Stimulated activated CD4-positive, alpha-beta T cell treated with anti-CD3 and anti-CD28 coated beads, TNF-alpha, amount 100 ng/mL, for 1 hour (primary cell): ENCODE measurements at places on chromosomes 7 and 10.

- no peak for DNase-seq
These were observed 97.5 kb upstream of the PAX2 start for GRCh38 chr10:100647928-100648327.

GRCh38 chr7:141704741-141705140 is 2.8 kb upstream of the DENND11 start:
- DNase-seq: no peak

GRCh38 chr10:78071140-78071856 is 37.6 kb downstream of the RPS24 start:
- no peak for DNase-seq

DNA sequence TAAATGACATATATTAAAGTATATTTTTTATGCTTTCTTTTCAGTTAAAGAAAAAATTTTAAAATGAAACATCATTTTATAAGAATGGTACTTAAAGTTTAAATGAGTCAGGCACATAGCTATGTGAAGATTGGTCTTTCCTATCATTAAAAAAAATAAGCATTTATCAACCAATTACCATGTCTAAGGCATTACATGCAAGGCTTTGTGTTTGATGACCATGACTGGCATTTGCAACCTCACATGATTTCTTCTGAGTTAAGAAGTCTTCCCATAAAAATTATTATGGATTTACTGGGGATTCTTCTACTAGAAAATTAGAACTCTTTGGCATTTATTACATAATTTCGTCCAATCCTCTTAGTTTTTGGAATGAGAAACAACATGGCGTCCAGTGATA is 776.1 kb downstream of the MAGI2 start:
- no peak for DNase-seq

DNA sequence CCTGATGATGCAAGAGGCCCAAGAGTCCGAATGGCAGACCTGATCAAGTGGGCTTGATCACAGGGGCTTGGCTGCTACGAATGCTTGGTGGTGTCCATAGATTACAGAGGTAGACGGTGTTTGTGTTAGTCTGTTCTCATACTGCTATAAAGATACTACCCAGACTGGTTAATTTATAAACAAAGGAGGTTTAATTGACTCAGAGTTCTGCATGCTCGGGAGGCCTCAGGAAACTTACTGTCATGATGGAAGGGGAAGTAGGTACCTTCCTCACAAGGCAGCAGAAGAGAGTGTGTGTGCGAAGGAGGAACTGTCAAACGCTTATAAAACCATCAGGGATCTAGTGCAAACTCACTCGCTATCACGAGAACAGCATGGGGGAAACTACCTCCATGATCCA is 268.9 kb upstream of the KLF6 start:
- no peak for DNase-seq

DNA sequence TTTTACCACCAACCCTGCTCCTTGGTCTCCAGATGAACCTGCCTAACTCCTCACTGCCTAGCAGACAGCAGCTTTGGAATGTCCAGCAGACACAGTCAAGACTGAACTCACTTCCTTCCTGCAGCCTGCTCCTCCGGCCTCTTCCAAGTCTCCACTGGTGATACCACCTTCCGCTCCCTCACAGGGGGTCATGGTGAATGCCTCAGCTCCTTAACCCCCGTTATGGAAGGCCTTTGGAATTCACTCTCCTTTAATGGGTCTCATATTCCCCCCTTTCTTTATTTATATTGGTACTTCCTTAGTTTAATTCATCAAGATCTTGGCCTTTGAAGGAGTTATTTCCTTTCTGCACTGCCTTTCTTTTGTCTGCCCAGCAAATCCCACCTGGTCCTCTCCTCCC is 44.9 kb upstream of the ZNF32 start:
- DNase-seq: no peak

DNA sequence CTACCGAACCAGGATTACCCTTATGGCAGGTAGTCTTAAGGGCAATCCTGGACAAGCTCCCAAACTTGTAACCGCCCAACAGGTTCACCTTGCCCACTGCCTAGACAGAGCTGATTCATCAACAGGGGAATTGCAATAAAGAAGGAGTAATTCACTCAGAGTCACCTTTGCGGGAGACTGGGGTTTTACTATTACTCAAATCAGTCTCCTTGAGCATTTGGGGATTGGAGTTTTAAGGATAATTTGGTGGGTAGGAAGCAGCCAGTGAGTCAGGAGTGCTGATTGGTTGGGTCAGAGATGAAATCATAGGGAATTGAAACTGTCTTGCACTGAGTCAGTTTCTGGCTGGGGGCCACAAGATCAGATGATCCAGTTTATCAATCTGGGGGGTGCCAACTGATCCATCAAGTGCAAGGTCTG is 25.3 kb downstream of the HK1 start:
- no peak for DNase-seq

DNA sequence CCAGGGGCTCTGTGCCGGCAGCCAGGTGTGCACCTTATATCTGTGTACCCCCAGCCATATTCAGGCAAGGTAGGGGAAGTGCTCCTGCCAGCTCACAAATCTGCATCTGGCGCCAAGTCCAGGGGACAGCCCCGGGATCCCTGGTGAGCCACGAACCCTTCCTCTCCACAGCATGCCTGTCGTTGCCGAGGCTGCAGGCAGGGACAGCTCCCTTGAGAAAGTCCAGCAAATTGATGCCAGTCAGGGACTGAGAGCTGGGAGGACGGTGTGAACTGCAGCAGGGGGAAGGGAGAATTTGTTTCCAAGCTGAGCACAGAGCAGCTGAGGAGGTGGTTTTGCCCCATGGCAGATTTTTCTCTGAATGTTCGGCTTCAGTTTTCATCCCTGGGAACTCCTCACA is 919 bp downstream of the PLA2G12B start:
- DNase-seq: no peak

- DNase-seq: no peak
These were observed 415.3 kb downstream of the RPS24 start for GRCh38 chr10:78448994-78449418.

- DNase-seq: no peak
These were observed 170.8 kb downstream of the AUTS2 start for GRCh38 chr7:69768986-69769595.

- no peak for DNase-seq
These were observed 35.0 kb downstream of the IQUB start for GRCh38 chr7:123499211-123499970.

- no peak for DNase-seq
These were observed 16.1 kb upstream of the PTTG1IP2 start for GRCh38 chr7:90453259-90453891.

DNA sequence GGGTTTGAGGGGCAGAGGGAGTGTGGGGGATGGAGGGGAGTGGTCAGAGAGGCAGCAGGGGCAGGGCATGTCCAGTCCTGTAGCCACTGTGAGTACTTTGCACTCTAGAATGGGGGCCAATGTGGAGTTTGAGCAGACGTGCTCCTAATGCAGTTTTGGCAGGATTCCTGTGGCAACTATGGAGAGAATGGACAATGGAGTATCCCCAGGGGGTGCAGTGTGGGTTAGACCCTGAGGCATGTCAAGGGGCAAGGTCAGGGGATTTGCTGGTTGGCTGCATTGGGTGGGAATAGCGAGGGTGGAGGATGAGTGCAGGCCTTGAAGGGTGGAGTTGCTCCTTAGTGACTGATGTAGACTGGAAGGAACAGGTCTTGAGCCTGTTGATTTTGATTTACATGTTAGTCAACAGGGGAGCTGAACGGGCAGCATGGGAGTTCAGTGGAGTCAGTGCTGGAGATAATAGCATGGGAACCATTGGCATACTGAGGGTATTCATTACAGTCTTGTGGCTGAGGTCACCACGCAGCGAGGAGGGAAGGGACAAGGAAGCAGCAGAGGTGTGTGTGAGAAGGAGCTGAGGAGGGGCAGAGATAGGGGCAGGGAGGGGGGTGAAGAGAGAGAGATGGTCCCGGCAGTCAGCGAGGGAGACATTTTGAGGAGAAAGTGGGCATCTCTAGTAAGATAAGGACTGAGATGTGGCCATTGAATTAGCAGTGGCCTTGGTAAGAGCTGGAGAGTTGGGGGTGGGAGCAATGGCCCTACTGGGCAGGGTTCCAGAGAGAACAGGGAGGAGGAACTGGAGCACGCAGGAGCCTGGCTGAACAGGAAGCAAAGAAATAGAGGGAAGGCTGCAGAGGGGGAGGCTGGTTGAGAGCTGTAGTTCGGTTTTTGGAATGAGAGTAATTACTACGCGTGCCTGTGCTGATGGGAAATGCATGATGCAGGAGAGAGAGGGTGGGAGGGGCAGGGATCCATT is 112.7 kb downstream of the CCNY start:
- DNase-seq: no peak

DNA sequence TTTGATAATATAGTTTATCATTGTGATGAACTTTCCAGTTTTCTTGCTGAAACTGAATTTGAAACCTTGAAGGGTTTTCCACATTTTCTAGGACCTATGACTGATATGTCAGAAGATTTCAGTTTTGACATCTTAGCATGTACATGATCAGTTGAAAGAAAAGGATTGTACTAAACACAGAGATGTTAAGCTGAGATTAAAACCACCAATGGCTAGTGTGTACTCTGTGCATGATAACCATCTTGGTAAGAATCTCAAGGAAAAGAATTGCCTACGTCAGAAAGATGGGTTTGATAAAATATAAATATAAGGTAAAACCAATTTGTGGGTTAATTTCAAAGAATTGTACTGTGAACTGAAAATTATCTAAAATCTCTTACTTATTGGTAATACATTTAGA is 776.4 kb downstream of the GATA3 start:
- DNase-seq: no peak

DNA sequence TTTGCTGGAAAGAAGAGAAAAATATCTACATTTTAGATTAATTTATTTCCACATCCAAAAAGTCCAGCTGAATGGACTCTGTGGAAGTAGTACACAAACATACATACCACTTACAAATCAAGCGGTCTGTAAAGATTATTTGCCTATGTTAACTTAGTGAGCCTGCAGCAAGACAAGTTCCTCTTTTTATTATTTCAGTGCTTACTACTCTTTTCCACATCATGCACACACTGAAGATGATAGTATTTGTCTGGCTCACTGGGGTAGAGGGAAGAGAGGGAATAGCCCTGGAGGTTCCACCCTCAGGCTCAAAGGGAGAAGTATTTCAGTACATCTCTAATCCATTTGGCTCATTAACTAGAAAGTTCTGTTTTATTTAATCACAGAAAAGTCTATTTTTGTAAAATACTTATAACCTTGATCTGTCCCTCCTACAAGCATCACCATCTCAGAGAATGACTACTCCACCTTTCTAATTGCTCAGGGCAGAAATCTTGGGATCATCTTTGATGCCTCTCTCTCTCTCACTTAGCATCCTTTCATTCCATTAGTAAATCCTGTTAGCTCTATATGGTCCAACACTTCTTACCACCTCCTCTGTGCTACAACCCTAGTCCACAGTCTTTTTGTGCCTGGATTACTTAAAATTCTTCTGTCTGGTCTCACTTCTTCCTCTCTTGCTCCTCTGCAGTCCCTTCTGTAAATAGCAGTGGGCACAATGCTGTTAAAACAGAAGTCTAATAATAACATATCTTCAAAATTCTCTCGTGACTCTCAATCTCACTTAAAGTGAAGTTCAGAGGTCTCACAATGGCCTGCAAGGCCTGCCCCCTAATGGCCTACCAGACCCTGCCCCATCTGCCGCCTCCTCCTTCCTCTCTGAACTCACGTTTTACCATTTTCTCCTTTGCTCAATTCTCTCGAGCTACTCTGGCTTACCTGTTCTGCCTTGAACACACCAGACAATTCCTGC is 64.3 kb upstream of the CCDC6 start:
- DNase-seq: no peak

GRCh38 chr10:98041352-98042043 is 11.1 kb upstream of the CRTAC1 start:
- no peak for DNase-seq

DNA sequence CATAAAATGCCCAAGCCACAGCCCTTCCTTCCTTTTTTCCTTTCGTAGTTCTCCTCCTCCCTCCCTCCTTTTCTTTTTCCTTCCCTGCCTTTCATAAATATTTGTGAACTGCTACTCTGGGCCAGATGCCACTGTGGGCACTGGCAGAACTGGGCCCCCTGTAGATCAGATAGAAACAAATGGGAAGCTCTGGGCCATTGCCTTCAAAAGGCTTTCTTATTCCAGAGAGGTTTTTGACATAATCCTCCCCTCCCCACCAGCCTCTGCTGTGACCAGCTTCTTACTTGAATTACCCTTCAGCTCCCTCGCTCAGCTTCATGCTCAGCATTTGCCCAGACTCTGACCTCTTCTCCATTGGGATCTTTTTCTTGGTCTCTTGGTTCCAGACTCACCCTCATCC is 886.8 kb downstream of the LRMDA start:
- no peak for DNase-seq

- DNase-seq: no peak
These were observed 228.5 kb downstream of the SORCS1 start for GRCh38 chr10:106935978-106936451.

- no peak for DNase-seq
These were observed 55.0 kb upstream of the VWDE start for GRCh38 chr7:12458520-12459131.
